ENCODE measurements at places on chromosomes 3 and 15. TPM values are rescaled to one million over a fixed set of nuclear protein-coding genes. Genes with fewer than 3 reads are reported as not detected.

GRCh38 chr15:38349251-38349650, 96.6 kb downstream of the SPRED1 start:
- no peak for DNase-seq

DNA sequence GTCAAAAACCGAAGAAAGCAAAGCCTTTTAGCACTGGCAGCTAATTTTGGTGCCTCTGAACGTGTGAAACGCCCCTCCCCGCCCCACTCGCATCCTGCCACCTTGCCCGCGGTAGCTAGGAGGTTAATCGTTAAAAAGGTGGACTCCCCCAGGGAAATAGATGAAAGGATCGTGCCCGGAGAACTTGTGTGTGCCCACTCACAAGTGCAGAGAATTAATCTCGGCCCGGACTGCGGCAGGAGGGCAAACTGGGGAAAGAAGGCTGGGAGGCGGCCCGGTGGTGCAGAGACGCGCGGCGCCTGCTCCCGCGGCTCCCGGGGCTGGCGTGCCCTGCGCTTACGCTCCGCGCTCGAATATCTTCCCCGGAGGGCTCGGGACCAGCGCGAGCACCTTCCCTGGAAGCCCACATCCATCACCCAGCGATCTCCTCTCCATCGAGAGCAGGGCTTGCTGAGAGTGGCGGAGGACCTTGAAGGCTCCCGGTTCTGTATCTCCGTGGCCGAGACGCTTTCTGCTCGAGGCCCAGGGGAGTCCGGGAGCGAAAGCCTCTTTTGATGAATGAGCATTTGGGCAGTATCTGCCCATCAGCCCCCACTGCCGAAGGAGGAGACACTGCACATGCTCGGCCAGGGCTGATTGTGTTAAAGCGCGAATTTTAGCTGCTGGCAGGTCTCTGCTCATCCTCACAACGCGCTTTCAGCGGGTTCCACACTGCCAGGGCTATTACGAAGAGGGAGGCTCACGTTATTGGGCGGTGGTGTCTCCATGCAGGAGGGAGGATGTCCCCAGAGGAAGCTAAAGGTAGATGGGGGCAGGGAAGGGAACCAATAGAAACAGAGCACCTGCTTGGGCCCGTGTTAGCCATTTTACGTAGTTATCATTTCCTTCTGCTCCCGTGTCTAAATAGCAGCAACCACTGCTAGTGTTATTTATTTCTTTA, 1.3 kb upstream of the SPTSSB start:
- no peak for DNase-seq

The ATP2B2 gene
- total RNA-seq = 0.14 TPM

DNA sequence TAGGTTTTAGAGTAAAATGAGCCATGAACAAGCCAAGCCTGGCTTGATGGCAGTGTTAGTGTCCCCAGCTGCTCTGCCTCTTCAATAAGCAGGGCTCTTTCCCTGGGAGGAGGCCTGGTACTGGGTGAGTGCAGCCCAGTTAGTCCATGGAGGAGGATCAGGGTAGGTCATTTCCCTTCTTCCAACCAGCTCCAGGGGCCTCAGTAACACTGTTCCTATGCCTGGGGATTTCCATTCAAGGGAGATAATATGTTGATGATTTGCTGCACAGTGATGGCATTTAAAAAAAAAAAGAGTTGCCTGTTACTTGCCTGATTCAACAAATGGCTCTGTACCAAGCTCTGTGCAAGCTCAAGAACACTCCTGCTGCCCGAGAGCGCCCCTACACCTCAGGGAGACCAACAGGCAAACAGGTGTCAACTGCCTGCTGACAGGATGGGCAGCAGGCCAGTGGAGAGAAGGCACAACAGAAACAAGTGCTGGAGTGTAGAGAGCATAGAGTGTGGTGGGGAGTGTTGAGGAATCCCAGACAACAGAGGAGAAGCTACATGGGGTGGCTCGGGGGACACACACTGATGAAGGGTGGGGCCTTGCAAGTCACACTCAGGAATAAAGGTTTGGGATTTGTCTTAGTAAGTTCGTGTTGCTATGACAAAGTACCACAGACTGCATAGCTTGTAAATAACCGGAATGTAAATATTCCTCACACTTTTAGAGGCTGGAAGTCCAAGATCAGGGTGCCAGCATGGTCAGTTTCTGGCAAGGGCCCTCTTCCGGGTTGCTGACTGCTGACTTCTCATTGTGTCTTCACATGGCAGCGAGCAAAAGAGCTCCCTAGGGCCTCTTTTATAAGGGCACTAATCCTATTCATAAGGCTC, 78.6 kb upstream of the PXYLP1 start:
- DNase-seq = peak; percentile 81

The MCTP2 gene
- total RNA-seq = 1.2 TPM

DNA sequence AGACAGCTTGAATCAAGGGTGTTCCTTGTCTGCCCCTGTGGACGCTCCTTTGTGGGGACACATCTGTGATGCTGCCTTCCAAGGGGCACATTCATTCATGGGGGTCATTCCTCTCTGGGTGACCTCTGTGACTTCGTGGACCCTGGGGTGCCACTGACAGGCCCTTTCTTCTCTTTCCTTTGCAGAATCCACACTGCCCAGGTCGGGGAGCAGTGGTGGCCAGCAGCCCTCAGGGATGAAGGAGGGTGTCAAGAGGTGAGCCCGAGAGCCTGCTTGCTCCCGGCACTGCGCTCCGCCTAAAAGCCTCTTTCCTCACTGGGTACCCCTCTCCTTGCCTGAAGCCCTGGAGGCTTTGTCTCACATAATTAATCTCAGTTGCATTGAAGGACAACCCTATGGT, 26.3 kb downstream of the CHCHD6 start:
- no peak for DNase-seq

The MAP6D1 gene
- 2.2 TPM for total RNA-seq

GRCh38 chr3:58998476-58999117, 51.2 kb downstream of the CFAP20DC start:
- peak; percentile 11 for DNase-seq

The CXCR6 gene
- 0.19 TPM for total RNA-seq

The EPHA3 gene
- 2.9 TPM for total RNA-seq

GRCh38 chr15:44541282-44541958, 4.5 kb downstream of the EIF3J start:
- no peak for DNase-seq

The KBTBD12 gene
- 29.7 TPM for total RNA-seq

DNA sequence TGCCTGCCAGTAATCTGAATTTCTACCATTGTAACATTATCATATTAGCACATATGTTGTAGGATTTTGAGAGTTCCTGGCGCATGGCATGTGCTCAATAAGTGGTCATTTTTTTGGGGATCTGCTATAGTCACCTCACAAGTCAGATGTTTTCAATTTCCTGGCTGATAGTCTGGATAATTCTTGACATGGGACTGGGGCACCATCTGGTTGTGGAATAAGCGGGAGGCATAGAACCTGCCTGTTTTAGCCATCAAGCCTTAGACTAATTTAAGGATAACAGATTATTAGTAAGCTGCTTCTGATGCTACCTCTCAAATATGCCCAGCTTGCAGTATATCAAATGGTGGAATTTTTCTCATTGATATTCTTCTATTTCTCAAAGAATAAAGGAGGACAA, 39.1 kb downstream of the GASK1A start:
- DNase-seq = no peak

GRCh38 chr3:190436331-190436730, 13.4 kb downstream of the TMEM207 start:
- no peak for DNase-seq

GRCh38 chr15:35713733-35714132, 167.8 kb upstream of the DPH6 start:
- DNase-seq = no peak

The STRIT1 gene
- total RNA-seq = 0.84 TPM

DNA sequence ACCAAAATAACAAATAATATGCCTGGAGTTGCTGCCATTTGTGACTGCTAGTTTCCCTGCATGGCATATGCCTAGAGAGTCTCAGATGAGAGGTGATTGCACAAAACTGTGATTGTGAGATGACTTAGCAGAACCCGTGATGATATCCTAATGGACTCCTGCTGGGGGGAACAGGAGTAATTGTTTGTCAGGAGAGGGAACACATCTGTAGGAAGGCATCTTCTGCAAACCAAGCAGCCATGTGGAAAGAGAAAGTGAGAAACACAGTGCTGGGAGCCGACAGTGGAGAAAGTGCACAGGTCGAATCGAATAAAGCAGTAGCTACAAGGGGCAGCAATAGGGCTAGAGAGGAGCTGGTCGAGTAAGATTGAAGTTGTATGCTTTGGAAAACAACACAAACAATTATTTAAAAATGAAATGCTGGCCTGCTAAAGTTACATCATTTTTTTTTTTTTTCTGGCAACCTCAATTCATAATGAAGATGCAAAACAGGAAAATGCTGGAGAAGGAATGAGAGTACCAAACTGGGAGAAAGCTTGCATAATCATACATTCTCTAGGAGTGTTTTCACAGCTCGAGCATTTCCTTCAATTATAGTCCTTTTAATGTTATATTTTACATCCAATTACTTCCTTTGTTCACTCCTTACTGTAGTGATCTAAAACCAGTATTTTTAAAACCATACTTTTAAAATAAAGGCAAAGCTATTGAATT, 494.2 kb upstream of the AGTR1 start:
- DNase-seq = no peak

DNA sequence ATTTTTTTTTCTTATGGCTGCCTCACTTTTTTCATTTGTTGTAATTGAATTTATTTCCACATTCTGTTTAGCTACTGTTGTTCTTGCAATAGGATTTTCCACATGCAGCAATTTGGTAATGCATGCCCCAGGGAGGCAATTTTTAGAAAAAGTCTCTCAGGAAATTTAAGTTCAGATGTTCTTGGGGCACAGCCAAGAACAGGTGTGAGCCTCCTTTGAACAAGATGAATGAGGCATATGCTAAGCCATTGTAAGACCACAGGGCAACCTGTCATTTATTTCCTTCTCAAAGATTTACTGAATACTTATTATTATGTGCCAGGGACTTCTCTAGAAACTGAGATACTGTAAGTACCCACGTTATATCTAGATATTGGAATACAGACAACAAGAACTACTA, 549.5 kb downstream of the DIPK2A start:
- no peak for DNase-seq

- DNase-seq = no peak
These were observed 35.0 kb upstream of the PLCL2 start for GRCh38 chr3:16849795-16850194.

DNA sequence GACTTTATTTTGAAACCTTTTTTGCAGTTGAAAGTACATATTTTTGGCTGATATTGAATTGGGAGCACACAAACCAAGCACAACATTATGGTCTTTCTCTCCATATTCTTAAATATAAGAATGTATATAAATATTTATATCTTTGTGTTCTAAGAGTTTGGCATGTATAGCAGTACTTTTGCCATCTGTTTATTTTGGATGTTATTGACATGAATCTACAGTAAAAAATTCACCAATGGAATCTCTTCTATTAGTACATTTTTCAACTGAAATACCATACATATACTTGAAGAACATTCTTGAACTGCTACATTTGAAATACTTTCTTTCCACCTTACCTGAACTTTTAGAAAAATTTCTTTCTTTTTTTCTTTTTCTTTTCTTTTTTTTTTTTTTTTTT, 109.2 kb upstream of the STRIT1 start:
- no peak for DNase-seq

DNA sequence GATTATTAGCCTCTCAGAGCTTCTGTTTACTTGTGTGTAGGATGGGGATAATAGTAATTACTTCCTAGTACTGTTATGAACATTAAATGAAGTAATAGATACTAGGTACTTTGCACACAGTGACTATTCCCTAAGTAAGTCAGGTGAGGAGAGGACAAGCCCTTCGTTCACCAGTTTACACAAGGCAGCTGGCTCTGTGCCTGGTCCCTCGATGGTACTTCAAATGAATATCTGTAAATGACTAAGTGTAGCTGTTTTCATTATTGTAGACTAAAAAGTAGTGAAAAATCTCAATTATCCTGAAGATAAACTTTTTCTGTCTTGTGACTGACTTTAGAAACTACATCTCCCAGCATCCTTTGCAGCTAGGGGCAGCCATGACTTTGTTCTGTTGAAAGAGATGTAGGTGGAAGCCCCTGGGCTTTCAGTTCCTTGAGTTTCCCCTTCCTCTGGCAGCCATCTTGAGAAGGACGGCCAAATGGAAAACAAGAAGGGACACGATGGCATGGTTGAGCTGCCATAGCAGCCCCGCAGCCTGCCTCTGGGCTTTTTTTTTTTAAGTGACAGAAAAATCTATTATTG, 11.7 kb upstream of the WNT7A start:
- DNase-seq = no peak

The MCF2L2 gene
- 0.22 TPM for total RNA-seq

The FANCI gene
- 3.2 TPM for total RNA-seq

- peak; percentile 65 for DNase-seq
These were observed 157.6 kb downstream of the UACA start for GRCh38 chr15:70605606-70606410.

GRCh38 chr3:51968170-51968775, 1.0 kb upstream of the PCBP4 start:
- DNase-seq = peak; percentile 68

The OR5K4 gene
- total RNA-seq = not detected
